ENCODE measurements at places on chromosomes 7 and 10. TPM values are rescaled to one million over a fixed set of nuclear protein-coding genes. Genes with fewer than 3 reads are reported as not detected.

The CALHM1 gene
- not detected for total RNA-seq

The EPO gene
- total RNA-seq, result not detected

The ZNF736 gene
- total RNA-seq, result 14.4 TPM

The TMEM273 gene
- total RNA-seq, result 0.59 TPM

The ZNF804B gene
- total RNA-seq, result not detected

The LEP gene
- total RNA-seq, result 0.36 TPM

The DRGX gene
- under 0.01 TPM for total RNA-seq

The ARHGAP22 gene
- 45.6 TPM for total RNA-seq

The BMPER gene
- total RNA-seq, result 9.7 TPM

The PRSS1 gene
- total RNA-seq, result not detected

The PKD2L1 gene
- not detected for total RNA-seq

The P4HA1 gene
- total RNA-seq, result 143 TPM

The EIF5AL1 gene
- 0.72 TPM for total RNA-seq

Data from osteoblast (primary cell).